Brain (organoid and tissue), 16 donors: ENCODE measurements at places on chromosomes 16 and 17.

GRCh38 chr16:2385190-2385836, 43.9 kb upstream of the CCNF start:
- no peak for DNase-seq

GRCh38 chr17:59790910-59791309, 83.5 kb downstream of the VMP1 start:
- DNase-seq: no peak

DNA sequence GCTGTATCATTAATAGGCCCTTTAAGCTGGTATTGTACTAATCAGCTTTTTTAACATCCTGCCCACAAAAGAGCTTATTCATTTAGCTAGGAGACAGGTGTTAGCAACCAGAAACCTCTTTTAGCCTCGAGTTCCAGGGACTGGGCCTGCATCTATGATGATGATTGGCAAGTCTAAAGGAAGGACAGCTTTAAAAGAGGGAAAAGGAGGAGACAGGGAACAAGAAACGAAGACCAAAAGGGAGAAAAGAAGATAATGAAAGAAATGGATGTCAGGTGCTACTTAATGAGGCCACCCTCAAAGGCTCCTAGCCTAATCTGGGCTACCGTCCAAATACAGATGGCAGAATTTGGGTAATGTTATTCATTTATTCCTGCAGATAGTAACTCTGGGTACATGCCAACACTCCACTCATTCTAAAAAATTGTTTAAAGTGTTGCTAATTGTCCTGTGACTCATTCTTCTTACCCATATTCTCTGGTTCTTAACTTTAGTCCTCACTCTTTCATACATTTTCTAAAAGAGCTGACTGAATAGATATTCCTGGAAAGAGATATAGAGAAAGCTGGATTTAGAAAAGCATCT, 18.7 kb upstream of the RFFL start:
- peak; percentile 49 for DNase-seq

DNA sequence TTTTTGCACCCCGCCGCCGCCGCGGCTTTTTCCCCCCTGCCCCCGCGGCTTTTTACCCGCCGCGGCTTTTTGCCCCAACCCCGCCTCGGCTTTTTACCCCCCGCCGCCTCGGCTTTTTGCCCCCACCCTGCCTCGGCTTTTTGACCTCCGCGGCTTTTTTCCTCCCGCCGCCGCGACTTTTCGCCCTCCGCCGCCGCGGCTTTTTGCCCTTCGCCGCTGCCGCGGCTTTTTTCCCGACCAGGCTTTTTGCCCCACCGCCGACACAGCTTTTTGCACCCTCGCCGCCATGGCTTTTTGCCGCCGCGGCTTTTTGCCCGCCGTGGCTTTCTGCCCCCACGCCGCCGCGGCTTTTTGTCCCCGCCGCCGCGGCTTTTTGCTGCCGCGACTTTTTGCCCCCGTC, 137.0 kb upstream of the TP53TG3D start:
- peak; percentile 0 for DNase-seq

DNA sequence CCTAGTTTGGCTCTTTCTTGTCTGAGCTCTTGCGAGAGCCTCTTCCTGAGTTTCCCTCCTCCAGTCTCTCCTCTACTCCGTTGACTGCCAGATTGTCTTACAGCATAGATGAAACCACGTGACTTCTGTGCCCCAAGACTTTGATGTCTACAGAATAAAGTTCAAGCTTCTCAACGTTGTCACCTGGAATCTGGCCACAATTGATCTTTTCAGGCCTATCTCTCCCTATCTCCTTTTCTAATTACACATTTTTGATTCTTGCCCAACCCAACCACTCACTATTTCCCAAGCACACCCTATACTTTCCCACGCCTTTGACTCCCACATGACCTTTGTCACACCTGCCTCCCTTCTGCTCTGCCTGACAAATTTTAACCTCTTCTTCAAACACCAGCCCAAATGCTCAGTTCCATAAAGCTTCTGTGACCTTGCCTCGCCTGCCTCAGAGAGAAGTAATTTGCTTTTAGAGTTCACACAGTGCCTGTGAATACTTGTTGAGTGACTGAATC, 52.4 kb upstream of the PMFBP1 start:
- no peak for DNase-seq
